Glutamatergic neuron (in vitro differentiated cells): ENCODE measurements at places on chromosomes 4 and X. TPM values are rescaled to one million over a fixed set of nuclear protein-coding genes. Genes with fewer than 3 reads are reported as not detected.

The CWH43 gene
- total RNA-seq, result not detected

The MTM1 gene
- total RNA-seq, result 7.4 TPM

The DSPP gene
- total RNA-seq, result not detected

The MAP9 gene
- 8.1 TPM for total RNA-seq

The USP17L15 gene
- not detected for total RNA-seq

The PDS5A gene
- 66.0 TPM for total RNA-seq

The TIMM8A gene
- total RNA-seq, result 13.0 TPM

The DRD5 gene
- total RNA-seq, result not detected

The PAGE2B gene
- total RNA-seq, result not detected

The STPG2 gene
- total RNA-seq, result 0.66 TPM

The PLAC1 gene
- total RNA-seq, result not detected

The GASK1B gene
- total RNA-seq, result 0.07 TPM

The HTN1 gene
- total RNA-seq, result not detected

The JCHAIN gene
- total RNA-seq, result not detected

The P2RY4 gene
- 0.27 TPM for total RNA-seq
